ENCODE measurements at places on chromosomes 6 and 20.
A peak's percentile ranks its signal among the peaks of the same experiment; 100 is the strongest.

GRCh38 chr20:30376767-30377658 lies 880.5 kb upstream of the DEFB115 start:
- DNase-seq, result peak; percentile 83

- no peak for DNase-seq
These were observed 111.8 kb downstream of the TBXT start for GRCh38 chr6:166055801-166056200.

DNA sequence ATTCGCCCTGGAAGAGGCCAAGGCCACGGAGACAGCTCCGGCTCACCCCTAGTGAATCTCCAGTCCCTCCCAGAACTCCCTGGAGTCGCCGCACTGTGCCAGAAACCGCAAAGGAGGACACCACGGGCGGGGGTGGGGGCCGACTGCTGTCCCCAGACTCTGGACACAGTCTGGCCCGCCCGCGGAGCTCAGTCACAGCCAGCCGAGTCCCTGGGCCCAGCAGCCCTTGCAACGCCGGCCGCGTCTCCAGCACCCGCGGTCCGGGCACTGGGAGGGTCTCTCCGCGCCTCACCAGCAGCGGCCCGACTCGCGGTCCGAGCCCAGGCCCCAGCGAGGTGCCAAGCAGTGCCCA lies 518 bp downstream of the PEX6 start:
- DNase-seq, result peak; percentile 51

GRCh38 chr6:19896693-19897010 lies 59.5 kb downstream of the ID4 start:
- peak; percentile 9 for DNase-seq

- DNase-seq, result no peak
These were observed 41.7 kb downstream of the FRK start for GRCh38 chr6:116018976-116019375.

GRCh38 chr6:6829872-6830685 lies 241.6 kb downstream of the LY86 start:
- no peak for DNase-seq

DNA sequence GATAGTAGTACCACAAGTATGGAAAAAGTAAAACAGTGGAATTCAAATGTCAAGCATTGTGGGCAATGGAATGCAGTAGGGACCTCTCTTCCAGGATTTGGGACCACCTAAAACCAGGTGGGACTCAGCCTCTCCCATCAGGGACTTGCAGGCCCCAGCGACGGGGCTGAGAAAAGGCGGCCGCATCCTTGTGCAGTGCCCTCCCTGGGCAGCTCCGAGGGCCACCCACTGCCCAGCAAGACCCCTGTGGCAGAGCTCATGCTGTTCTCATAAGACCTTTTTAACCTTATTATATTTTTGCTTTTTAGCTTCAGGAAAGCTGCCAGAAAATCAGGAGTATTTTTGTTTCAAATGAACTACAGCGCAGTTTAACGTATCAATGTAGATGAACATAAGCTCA lies 142.6 kb upstream of the RPS6KA2 start:
- no peak for DNase-seq

DNA sequence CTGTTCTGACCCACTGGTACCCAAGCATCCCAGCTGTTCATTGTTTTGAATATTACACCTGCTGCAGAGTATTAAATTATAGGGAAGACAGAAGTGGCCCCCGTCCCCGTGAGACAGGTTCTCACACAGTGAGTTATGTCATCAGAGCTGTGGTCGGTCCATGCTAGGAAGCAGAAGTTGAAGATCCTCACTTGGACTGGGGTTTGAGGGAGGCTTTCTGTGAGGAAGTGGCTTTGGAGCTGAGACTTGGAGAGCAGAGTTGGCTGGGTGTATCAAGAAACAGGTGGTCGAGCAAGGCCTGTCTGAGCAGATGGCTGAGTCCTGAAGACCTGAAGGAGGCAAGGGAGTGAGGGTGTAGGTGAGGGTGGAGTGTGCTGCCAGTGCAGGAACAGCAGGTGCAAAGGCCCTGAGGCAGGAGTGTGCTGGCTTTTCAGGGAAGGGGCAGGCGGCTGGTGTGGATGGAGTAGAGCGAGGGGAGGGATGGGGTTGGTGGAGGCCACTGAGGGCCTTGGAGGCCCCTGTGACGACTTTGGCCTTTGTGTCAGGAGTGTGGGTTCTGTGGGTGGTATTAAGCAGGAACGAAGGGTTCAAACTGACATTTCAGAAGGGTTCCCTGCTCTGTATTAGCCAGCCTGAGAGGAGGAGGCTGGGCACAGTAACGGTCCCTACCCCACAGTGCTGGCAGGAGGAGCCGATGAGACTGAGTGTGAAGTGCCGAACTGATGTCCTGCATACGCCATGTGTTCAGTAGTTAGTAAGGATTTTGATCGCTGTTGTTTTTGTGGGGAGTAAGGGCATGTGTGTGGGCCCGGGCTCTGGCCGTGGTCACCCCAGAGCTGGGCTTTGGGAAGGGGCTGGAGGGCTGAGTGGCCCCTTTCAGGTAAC lies 11.8 kb downstream of the SRC start:
- no peak for DNase-seq

DNA sequence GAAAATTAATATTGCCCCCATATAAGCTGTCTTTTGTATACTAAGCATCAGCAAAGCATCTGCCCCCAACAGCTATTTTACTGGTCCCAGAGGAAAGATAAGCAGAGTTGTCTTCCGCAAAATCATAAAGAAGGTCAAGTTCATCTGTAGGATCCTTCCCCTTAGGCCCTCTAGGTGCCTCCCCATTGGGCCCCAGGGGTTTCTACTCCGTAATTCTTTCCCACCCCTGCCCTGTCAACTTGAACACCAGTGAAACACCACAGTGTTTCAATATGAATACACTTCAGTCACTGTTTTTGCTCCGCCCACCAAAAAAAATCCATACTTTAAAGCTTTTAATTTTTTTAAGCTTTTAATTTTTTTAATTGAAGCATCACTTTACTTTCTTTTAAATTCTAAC lies 159.2 kb downstream of the ATXN1 start:
- DNase-seq, result no peak

DNA sequence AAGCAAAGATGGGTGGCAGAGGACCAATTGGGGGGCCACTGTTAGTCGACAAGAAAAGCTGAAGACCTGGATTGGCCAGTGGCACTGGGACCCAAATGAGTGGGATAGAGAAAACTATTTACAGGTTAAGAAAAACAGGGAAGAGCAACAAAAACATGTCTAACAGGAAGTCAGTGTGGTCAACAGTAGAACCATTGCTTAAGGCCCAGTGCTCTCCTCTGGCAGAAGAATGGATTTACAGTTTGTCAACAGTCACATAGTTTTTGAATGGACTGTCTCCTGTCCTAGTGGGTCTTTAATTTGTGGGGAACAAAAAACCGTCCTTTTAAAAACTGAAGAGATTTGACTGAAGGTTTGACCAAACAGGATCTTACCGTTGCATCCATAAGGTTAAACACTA lies 12.1 kb upstream of the WTAP start:
- DNase-seq, result no peak

All from HT-29 (cell line).